MG63 (cell line): ENCODE measurements at places on chromosomes 16 and 17. TPM values are rescaled to one million over a fixed set of nuclear protein-coding genes. Genes with fewer than 3 reads are reported as not detected.

The RNF43 gene
- total RNA-seq = not detected in 2 replicates

The DHRS11 gene
- 17.4 and 18.0 TPM in 2 replicates for total RNA-seq

The NTN1 gene
- 0.79 TPM in 1 of 2 replicates, not detected in the other for total RNA-seq

The ACSM2A gene
- total RNA-seq = not detected in 2 replicates

The DBNDD1 gene
- total RNA-seq = 28.0 and 37.3 TPM in 2 replicates

The GFAP gene
- total RNA-seq = 5.0 TPM in 1 of 2 replicates, not detected in the other
